ENCODE measurements at places on chromosomes 3 and 15.

DNA sequence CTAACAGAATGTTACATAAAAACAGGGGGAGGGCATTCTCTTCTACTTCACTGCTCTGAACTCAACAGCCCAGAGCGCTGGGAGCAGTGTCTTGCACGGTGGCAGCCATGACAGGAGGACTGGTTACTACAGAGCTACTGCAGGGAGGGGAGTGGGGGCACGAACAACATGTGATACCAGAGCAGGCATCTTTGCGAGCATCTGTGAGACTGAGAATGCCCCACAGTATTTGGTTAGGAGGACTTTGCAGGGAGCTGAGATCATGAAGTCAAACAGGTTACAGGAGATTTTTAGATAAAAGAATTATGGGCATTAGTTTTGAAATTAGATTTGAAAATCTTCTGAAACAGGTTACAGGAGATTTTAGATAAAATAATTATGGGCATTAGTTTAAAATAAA is 58.8 kb upstream of the GOLGA8B start:
- DNase-seq: no peak

GRCh38 chr3:55174747-55175146 is 246.9 kb upstream of the LRTM1 start:
- no peak for DNase-seq

GRCh38 chr3:170083343-170083742 is 45.5 kb downstream of the GPR160 start:
- DNase-seq: no peak

GRCh38 chr15:51186891-51187290 is 92.2 kb upstream of the TNFAIP8L3 start:
- DNase-seq: no peak

- no peak for DNase-seq
Measured at GRCh38 chr3:152236716-152237115, 32.0 kb upstream of the MBNL1 start.

DNA sequence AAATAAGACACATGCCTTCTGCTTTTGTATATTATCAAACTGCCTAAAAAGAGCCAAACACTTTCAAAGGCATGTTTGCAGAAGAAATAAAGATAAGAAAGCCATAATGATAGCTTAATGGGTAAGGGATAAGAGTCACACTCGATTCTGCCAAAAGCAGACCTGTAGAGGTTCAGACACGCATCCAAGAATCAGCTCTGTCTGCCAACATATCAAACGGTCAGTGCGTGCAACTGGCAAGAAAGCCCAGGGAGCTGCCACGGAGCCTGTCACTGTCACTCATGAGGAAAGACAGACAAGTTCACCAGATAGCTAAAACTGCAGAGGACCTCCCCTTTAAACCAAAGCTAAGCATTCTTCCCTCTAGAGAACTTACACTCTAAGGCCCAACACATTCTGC is 23.2 kb downstream of the DCP1A start:
- DNase-seq: peak; percentile 19

- peak; percentile 50 for DNase-seq
Measured at GRCh38 chr3:42755681-42756578, 17.1 kb downstream of the CCDC13 start.

DNA sequence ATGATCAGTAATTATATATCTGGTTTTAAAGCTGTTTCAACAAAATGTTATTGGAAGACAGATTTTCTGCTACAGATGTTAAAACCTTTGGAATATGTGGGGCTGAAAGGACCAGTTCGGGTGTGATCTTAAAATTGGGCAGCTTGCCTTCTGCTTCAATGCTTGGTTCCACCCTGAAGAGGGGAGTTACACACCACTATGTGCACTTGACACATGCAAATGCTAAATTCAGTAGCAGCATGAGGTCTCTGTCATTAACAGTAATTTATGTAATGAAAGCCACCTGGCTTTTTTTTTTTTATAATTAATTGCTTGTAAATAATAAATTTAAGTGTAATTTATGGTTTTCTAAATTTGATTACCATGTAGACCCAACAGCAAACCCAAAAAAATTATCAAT is 24.6 kb downstream of the CDIN1 start:
- DNase-seq: no peak

DNA sequence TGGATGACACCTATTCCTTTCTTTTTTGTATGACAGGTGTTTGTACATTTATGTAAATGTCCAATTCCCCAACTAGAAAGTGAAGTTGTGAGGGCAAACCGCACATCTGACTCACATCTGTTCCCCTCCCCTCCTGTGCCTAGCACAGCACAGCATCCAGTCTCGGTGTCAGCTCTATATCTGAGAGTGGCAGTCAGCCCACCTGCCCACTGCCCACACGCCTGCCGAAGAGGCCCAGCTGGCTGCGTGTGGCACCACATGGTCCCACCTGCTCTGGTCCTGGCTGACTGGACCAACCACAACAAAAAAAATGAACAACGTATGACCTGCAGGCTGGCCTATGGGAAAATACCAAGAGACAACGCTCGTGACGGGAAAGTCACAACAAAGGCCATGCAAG is 62.8 kb downstream of the XXYLT1 start:
- no peak for DNase-seq

DNA sequence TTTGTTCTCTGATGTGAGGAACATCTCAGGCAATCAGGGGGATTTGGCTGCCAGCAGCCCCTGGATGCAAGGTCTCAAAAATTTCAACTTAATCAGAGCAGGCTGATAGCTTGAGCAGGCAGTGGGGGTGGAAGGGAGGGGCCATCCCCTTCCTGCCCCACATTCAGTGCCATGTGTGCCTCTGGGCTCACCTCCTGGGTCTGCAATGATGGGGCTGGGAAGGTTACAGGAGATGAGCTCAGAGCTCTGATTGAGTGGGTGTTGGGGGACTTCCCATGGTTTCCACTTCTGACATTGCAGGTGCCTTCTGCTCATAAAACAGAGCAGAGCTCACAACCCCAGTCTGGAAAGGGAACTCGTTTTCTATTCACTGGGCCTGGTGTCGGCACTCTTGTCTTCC is 37.0 kb downstream of the PARP16 start:
- no peak for DNase-seq

GRCh38 chr15:40274350-40275274 is 8.3 kb downstream of the ANKRD63 start:
- DNase-seq: peak; percentile 91

- peak; percentile 3 for DNase-seq
Measured at GRCh38 chr3:148066802-148067201, 630.9 kb upstream of the AGTR1 start.

GRCh38 chr3:48408823-48409281 is 21.0 kb downstream of the PLXNB1 start:
- no peak for DNase-seq

DNA sequence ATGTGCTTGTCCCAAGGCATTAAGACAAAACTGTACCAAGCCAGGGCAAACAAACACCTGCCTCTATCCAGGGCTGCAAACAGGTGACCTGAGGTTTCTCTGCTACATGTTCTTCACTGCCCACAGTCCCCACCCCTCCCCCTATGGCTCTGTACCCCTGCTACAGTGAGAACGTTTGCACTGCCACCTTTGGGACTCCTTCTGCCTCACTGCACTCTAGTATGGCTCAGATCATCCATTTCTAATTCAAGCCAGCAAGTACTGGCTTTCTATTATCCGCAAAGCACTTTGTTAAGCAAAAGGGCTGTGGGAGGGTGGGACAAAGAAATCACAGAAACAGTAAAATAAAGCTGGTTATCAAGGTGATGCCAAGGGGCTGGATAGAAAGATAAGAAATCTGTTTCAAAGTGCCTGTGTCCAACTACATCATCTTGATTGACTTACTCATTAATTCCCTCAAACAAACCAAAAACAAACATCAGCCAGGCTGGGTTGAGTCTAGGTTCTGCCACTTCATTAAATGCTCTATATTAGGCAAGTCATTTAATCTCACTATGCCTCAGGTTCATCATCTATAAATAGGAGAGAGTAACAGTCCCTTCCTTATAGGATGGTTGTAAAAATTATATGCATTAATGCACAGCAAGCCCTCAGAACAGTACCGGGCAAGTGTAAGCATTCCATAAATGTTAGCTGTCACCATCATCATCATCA is 95.3 kb downstream of the PDZRN3 start:
- DNase-seq: no peak

GRCh38 chr15:67880651-67881182 is 40.9 kb upstream of the RNU6-1 start:
- peak; percentile 38 for DNase-seq

DNA sequence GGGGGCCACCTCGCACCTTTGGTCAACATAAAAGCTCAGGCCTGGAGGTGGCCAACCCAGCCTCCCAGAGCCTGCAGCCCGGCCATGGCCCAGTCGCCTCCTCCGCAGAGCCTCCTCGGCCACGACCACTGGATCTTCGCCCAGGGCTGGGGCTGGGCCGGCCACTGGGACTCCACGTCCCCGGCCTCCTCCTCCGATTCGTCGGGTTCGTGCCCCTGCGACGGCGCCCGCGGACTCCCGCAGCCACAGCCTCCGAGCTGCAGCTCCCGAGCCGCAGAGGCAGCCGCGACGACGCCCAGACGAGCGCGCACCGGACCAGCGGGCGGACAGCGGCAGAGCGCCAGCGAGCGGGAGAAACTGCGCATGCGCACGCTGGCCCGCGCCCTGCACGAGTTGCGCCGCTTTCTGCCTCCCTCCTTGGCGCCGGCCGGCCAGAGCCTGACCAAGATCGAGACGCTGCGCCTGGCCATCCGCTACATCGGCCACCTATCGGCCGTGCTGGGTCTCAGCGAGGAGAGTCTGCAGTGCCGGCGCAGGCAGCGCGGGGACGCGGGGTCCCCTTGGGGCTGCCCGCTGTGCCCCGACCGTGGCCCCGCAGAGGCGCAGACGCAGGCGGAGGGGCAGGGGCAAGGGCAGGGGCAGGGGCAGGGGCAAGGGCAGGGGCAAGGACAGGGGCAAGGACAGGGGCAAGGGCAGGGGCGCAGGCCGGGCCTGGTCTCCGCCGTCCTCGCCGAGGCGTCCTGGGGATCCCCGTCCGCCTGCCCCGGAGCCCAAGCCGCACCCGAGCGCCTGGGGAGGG is at the start of gene MESP2:
MESP2 (plus strand) TSS at position 59 of the 799 bp plus-strand sequence; CDS start at position 85, 26 bp downstream.
- peak; percentile 79 for DNase-seq

DNA sequence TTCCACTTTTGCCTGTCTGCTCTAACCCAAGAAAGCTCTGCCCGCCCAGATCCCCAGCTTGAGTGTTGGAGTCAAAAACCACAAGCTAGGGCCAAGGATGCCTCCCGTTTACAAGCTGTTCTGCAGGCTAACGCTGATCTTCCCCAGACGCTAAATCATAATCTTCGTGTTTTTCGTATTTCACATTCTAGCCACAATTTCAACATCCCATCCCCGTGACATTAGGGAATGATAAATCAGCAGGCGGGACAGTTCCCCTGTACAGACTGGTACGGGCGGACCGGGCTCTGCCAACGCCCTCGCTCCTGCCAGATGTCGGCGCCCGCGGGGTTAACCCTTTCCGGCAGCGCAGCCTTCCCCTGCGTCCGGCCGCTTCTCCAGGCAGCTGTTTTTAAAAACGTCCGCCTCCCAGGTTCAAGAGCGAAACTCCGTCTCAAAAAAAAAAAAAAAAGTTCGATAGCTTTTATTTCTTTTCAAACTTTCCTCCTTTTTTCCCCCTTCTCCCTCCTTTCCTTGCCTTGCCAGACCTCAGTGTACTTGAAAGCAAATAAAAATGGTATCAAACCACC is 81.0 kb upstream of the BNC1 start:
- peak; percentile 84 for DNase-seq

- DNase-seq: no peak
Measured at GRCh38 chr3:19775765-19776164, 158.3 kb downstream of the EFHB start.

DNA sequence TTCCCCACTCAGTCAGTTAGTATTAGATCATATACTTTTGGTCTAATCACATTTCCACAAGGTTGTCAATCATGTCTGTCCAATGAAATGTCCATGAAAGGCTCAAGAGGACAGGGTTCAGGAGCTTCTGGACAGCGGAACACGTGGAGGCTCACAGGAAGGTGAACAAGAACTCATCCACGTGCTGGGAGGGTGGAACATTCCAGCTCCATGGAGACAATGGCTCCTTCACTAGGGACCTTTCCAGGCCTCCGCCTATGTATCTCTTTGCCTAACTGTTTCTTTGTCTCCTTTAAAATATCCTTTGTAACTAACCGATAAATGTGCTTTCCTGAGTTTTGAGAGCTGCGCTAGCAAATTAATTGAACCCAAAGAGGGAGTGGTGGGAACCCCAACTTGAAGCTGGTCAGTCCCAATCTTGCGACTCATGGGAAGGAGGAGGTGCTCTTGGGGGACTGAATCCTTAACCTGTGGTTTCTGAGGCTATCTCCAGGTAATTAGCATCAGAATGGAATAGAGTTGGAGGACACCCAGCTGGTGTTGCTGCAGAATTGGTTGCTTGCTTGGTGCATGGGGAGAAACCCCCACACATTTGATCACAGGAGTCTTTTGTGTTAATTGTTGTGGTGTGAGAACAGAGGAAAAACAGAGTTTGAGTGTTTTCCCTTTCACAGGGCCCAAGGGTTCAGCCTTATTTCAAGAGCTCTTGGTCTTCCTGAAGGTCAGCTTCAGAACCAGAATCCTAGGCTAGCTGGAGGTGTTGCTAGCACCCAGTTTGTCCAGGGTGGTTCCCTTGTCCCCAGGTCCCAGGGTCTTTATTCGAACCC is 3.0 kb upstream of the TKT start:
- no peak for DNase-seq

DNA sequence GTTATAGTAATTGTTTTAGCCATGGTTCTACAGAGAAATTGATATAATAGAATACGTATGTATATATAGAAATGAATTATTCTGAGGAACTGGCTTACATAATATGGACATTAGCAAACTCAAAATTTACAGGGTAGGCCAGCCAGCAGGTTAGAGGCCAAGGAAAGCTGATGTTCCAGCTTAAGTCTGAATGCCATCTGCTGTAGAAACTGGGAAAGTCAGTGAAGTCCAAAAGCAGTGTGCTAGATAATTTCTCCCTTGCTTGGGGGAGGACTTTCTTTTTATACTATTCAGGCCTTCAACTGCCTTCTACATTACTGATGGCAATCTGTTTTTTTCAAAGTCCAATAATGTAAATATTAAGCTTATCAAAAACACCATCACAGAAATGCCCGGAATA is 1174.7 kb downstream of the ZPLD1 start:
- DNase-seq: no peak

DNA sequence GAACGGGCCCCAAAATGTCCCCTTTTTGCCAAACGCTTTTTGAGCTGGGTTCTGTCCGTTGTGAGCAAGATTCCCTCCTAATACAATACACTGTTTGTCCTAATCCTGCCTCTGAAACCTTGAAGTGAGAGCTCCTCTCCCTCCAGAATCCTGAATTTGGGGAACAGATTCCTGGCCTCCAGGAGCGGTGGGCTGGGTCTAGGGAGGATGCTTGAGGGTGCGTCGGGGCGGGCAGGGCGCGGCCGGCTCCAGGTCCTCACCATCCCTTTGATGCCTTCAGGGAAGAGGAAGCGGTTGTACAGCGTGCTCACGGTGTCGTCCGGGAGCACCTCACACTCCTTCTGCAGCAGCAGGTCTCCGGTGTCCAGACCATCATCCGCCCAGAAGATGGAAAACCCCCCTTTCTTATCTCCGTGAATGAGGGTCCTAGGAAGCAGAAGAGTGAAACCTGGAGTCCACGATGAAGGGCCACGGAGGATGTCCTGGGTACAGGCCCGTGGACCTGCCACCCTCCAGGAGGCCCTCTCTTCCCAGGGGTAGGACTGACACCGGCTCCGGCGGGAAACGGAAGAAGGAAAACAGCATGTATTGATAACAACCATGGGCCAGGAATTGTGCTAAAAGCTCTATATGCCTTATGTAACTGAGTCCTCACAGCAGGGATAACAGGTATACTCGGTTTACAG is 23.2 kb downstream of the ALDH1L1 start:
- no peak for DNase-seq

GRCh38 chr15:94441760-94442159 is 210.4 kb downstream of the MCTP2 start:
- no peak for DNase-seq

Data from cardiac fibroblast (primary cell).